ENCODE measurements at places on chromosomes 2 and 18.

DNA sequence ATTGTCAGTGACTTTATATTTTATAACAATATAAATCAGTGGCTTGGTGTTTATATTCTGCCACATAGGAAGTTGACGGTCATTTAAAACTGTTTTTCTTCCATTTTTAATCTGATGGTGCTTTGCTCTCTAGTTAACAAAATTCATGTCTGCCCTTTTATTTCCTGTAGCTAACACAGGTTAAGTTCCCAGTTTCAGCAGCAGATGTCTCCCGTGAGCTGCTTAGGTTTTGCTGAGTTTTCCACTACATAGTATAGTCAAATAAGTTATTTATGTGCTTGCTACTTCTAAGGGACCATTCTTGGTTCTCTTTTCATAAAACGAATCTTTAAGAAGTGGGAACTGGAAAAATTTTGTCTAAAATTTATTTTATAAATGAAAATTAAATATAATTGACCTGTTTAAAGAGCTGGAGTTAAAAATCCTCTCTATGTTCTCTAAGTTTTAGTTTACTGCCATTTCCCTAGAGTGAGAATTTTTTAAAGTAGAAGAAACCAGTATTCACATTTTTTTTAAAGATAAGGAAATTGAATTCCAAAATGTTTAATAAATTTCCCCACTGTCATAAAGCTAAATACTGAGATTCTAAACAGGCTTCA is 20.6 kb downstream of the HTR2B start:
- DNase-seq, result peak; percentile 54

DNA sequence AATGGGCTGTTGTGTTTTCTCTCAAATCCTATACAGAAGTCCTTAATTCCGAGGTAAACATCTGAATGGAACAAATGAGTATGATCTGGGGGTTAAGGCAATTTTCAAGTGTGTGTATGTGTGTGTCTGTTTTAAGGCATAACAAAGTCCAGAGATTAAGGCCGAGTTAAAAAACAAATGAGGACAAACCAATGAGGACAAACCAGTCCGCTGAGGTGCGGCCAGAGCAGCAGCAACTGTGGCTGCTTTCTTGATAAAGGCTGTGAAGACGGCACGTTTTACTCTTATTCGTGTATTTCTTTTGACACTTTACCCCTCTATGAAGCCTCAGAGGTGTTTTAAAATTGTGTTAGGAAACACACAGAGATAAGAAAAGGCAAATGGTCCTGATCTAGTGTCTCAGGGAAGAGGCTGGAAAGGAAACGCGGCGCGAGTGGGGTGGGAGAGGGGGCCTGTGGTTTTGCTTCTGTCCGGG is 495 bp upstream of the GULP1 start:
- peak; percentile 61 for DNase-seq

DNA sequence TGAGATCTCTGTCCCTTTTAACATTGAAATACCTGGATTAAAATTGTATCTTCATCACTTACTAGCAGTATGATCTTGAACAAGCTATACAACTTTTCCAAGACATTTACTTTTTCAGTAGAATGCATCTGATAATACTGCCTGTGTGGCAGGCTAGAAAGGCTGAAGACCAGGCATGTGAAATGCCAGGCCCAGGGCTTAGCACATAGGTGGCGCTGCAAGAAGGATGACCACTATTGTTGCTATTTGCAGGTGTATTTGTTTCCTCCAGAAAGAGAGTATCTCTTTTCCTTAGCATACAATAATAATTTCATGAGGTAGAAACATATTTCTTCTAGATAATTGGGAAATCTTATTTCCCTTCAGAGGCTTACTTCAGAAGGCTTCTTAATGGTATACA is 331.3 kb downstream of the THSD7B start:
- DNase-seq, result no peak

DNA sequence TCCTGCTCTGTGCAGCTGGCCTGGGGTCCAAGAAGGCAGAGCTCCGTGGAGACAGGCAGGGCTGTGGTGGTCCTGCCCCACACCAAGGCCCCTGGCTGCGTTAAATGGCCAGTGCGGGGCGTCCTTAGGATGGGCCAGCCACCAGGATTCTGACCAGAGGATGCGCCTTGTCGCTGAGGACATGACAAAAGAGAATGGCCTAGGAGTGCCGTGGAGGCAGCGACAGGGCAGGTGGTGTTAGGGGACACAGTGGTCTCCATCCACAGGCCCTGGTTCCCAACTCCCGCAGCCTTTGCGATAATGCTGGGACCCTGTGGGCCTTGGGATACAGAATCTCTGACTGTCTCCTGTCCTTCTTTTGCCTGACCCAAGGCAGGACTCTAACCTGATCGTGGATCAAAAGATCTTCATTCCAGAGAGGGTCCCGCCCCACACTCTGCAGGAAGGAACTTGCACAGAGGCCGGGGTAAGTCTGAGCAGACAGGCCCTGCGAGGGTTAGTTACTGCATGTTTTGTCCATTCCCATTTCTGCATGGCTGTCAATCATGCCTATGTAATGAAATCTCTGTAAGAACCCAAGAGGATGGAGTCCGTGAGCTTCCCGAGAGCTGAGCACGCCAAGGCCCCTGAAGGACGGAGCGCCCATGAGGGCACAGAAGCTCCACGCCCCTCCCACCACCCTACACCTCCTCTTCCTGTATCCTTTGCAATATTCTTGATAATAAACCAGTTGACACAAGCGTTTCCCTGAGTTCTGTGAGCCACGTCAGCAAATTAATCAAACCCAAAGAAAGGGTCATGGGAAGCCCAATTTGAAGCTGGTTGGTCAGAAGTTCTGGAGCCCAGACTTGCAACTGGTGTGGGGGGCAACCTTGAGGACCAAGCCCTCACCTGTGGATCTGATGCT is 251.5 kb upstream of the SALL3 start:
- no peak for DNase-seq

DNA sequence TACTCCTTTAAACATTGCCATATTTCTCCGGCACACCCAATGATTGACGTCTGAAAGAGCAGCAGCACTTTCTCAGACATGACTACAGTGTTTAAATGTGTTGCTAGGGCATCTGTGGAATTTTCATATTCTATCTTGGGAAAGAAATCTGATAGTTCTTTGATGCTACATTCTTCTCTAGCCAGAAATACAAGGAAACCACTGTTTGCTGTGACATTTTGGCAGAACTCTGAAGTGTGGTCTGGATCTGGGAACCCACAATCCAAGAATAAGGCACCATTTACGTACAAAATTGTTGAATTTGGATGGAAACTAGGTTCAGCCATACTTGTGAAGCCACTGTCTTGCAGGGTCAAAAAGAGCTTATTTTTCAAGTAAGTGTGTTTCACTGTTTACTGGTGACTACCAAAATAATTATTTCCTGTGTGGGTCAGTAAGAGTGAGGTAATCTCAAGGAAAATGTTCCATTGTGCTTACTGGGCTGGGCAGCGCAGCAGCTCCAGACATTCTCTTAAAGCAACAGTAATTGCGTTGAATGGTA is 21.3 kb upstream of the CD28 start:
- DNase-seq, result peak; percentile 56

DNA sequence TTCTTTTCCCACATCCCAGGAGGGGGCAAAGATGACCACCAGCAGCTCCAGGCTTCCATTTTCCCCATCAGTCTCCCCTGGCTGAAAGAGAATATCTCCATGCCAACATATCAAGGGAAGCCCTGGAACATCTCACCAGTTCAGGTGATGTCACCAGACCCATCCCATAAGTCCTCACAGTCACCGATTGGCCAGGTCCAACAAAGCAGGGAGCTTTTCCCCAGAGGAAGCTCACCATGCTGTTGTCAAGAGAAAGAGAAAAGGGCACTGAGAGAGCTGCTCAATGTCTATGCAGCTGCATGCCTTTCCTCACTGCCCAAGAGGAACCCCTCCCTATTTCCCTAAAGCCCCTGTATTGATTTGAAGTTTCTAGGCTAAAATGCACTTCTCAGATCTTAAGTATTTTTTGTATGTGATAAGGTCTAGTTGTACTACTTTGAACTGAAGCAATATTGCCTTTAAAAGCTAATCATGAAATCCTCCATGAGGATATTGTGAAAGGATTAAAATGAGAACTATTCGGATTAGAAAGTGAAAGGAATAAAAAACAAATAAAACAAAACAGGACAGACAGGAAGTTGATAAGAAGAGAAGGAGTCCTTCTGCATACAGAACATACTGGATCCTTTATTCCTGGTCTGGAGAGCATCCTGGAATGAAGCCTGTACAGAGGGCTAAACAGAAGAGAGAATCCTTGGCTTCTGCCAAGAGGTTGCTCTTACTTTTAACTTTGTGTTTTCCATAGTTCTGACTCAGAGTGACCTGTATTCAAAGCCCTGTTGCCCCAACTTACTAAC is 45.2 kb upstream of the CTIF start:
- no peak for DNase-seq

DNA sequence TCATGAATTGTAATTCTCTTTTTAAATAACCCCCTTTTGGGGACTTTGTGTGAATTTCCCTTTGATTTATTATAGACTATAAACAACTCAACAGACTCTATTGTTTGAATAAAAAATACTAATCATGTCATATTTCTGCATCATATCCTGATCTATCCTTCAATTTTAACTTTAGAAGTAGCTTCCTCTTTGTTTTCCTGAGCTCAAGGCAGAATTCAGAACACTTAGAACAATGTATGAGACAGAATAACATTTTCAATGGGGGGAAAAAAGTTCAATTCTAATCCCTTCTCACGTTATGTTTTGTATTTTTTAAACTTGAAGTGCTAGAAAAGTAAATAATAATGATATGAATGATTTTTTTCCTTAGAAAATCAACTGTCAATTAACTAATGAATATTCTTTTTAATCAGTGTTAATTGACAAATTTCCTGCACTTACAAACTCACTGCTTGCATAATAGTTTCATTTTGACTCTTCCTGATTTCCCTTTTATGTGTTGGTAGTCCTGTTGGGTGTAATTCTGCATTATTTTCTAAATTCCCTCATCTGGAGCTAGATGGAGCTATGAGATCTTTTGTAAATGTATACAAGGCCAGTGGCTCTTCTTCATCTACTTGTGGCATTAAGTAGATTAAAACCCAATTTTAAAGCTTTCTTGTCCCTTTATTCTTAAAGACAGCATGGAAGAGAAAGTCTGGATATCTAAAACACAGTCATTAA is 326.1 kb downstream of the PARD3B start:
- no peak for DNase-seq

- DNase-seq, result no peak
Measured at GRCh38 chr2:30253873-30254684, 22.7 kb downstream of the LBH start.

DNA sequence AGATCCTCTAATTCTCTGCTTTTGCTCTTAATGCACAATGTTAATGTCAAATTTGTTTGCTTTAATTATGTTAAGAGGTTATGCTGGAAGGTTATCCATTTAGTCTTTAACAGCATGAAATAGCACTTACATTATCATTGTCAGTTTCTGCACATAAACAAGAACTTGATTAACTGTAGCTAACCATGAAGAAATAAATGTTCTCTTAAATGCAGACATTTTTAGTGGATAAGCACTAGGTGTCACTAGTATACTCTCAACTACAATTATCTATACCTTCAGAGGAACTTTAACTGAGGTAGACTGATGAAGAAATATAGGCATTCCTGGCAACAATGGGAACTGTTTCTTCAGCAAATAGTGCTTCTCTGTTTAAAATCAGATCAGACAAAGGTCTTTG is 178.8 kb upstream of the CHST9 start:
- no peak for DNase-seq

- no peak for DNase-seq
Measured at GRCh38 chr2:121483846-121484245, 46.8 kb upstream of the RNU4ATAC start.

DNA sequence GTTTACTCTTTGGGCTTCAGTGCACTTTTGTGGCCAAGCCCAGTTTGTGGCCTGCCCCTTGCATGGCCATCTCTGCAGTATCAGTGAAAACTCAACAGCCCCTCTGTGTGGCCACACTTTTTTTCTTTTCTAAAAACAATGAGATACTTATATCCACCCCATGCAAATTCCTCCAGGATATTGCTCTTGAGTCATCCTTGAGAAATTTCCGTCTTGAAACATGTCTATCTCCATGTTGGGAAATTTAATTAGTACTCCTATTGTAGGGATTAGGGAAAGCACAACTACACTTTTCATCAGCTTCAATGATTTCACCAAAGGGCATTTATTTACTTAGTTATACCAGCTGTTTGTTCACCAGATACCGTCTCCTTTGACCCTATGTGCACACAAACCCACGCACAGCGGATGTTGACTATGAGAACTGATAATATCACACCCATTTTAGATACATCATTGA is 993.1 kb downstream of the TSN start:
- peak; percentile 35 for DNase-seq

- peak; percentile 57 for DNase-seq
Measured at GRCh38 chr18:63098018-63098981, 221.3 kb downstream of the BCL2 start.

- DNase-seq, result no peak
Measured at GRCh38 chr2:65662654-65663432, 230.4 kb upstream of the SPRED2 start.

- DNase-seq, result no peak
Measured at GRCh38 chr2:42424033-42424432, 63.0 kb upstream of the COX7A2L start.
